NCI-H2227 treated with DMSO at 0.1 percent for 48 hours (cell line): ENCODE measurements at places on chromosomes 3 and 15.

DNA sequence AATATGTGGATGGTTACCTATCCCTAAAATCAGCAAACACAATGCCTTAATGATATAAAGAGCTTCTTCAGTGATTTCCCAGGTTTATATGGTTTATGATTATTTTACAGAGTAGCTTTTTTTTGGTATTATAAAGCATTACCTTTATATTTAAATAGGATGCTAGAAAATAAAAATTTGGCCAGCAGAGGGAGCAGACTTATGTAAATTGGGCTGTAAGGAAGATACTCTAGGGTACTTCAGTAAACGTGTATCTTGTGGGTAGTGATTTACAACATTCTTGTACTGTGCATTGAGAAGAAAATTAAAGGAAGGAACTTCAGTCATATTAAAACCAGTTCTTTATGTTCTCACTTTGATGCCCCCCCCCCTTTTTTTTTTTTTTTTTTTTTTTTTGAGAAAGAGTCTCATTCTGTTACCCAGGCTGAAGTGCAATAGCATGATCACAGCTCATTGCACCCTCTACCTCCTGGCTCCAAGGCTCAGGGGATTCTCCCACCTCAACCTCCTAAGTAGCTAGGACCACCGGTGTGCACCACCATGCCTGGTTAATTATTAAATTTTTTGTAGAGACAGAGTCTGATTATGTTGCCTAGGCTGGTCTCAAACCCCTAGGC is 167.9 kb downstream of the BBX start:
- DNase-seq = peak; percentile 11

DNA sequence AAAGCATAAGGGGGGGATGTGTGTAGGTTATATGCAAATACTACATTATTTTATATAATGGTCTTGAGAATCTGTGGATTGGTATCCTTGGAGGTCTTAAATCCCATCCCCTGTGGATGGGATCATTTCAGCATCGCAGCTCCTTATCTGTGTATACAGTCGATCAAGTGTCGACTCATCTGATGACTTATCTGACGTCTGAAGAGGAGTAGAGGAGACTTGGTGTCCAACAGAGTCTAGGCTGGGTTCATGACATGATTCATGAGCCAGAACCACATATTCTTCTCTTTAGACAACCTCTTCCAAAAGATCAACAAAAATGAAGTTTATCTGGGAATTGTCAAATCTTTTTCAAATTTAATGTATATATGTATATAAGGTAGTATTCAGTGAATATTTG is 220.7 kb downstream of the NR2F2 start:
- no peak for DNase-seq

DNA sequence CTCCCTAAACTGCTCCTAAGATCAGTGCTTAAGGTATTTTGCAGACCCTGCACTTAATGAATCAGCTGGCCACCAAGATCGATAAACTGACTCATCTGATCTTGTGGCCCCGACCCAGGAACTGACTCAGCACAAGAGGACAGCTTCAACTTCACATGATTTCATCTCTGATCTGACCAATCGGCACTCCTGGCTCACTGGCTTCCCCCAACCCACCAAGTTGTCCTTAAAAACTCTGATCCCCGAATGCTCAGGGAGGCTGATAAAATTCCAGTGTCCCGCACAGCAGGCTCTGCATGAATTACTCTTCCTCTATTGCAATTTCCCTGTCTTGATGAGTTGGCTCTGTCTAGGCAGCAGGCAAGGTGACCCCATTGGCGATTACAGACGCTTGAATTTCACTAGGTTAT is 13.5 kb downstream of the HTR3E start:
- DNase-seq = peak; percentile 16

- no peak for DNase-seq
Observed at GRCh38 chr3:139764936-139765335, 87.2 kb upstream of the NMNAT3 start.

GRCh38 chr3:8491271-8492144 is 10.1 kb upstream of the LMCD1 start:
- DNase-seq = no peak

- DNase-seq = no peak
Observed at GRCh38 chr3:47004369-47005211, 25.1 kb downstream of the NBEAL2 start.

- no peak for DNase-seq
Observed at GRCh38 chr3:13670292-13670691, 121.4 kb downstream of the FBLN2 start.

DNA sequence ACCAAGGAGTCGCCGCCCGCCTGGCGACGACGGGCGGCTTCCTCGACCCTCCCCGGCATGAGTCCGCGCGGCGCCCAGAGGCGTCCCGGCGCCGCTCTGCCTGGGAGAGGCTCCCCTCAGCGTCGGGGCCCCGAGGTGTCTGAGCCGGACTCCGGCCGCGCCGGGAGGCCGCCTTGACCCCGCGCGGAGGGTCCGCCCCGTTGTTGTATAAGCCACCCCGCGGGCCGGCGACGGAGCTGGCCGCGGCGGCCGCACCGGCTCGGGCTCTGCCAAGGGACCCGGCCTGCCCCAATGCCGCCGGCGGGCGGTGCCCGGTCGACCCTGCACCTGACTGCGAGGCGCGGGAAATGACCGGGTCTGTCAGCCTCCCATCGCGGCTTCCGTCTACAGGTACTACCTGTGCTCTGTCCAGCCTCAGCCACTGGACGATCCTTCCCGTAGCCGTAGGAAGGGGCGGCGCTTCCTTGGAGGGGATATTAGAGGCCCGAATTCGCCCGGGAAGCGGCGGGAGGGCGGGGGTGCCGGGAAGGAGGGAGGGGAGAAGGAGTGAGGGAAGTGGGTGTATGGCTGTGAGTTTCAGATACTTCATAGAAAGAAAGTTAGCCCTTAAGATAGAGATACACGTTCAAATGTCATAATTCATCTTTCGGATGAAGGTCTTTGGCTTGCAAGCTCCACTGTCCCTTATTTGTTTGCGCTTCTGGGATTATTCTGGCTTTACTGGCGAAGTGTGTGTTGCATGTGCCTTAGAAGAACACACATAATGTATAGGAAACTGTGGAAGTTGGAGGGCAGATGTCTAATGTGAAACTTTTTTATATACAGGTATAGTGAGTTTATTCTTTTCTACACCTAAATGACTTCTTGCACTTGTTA is 620 bp downstream of the ABHD5 start:
- DNase-seq = peak; percentile 24

- no peak for DNase-seq
Observed at GRCh38 chr3:140752499-140752898, 74.6 kb downstream of the TRIM42 start.

DNA sequence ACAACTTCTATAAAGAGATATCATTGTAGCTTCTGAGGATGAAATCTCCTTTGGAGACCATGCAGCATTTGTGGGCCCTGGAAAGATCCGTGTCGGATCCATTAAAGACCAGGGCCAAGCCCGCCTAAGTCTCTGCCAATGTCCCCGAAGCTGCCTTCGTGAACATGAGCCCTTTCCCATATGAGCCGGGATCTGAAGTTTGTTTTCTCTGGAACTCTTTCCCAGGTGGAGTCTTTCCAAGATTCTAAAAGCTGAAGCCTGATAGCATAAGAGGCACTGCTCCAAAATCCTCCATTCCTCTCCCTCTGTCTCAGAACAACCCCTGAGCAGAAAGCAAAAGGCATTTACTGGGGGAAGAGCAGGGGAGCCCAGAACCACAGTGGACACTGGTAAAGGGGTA is 274.6 kb downstream of the NTRK3 start:
- no peak for DNase-seq

DNA sequence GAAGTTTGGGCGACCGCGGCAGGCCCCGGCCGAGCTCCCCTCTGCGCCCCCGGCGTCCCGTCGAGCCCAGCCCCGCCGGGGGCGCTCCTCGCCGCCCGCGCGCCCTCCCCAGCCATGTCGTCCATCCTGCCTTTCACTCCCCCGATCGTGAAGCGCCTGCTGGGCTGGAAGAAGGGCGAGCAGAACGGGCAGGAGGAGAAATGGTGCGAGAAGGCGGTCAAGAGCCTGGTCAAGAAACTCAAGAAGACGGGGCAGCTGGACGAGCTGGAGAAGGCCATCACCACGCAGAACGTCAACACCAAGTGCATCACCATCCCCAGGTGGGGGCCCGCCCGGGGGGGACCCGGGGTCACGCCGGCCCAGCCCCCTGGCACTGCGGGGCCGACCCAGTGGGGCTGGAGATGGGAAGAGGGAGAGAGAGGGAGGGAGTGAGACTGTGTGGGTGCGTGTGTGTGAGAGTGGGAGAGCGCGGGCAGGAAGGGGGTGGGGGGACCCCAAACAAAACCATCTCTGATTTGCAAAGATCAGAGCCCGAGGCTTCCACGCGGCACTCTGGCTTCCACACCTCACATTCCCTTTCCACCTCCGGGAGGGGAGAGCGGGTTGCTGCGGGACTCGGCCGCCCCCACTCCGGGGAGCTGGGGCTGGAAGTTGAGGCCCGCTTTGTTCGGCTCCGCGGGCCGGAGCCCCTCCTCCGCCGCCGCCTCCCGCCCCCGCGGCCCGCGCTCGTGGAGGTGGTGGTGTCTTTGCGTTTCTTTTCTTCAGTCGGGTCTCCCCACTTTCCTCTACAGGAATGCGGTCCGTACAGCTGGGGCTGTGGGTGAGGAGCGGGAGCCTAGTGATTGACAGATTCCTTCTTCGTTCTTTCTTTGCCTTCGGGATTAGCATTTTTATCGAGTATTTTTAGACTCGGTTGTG is 898 bp downstream of the SMAD3 start:
- no peak for DNase-seq

DNA sequence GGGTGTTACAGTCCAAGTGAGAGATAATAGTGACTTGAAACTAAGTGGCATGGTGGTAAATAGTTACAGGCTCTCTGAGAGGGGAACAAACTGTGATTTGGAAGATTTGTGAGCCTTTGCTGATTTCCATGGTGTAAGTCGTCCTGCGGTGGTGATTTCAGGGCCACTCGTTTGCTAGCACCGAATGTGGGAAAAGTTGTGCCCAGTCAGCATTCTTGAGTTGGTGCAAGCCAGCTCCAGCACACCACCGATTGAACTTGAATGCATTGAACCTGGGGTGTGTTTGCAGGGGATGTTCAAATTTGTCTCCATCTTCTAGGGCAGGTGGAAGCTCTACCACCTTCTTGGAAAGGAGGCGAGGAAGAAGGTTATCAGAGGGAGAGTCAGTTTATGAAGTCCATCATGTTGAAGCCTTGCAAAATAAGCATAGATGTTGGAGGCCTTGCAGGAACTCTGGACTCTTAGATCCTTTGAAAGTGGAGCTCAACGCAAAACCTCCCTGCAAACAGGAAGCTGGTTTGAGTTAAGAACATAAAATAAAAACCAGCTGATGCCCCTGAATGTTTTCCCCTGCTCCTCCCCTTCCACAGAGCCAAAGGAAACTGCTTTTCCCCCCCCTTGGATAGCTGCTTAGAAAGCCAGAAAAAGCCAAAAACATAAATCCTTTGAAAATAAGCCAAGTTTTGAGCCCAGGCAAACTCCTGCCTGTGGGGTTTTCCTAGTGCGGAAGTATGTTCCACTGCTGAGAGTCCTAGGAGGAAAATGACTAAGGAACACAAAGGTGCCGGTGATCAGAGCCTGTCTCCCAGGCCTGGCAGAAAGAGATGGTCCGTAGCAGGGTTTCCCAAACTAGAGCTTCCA is 21.9 kb downstream of the MAPKBP1 start:
- DNase-seq = no peak

DNA sequence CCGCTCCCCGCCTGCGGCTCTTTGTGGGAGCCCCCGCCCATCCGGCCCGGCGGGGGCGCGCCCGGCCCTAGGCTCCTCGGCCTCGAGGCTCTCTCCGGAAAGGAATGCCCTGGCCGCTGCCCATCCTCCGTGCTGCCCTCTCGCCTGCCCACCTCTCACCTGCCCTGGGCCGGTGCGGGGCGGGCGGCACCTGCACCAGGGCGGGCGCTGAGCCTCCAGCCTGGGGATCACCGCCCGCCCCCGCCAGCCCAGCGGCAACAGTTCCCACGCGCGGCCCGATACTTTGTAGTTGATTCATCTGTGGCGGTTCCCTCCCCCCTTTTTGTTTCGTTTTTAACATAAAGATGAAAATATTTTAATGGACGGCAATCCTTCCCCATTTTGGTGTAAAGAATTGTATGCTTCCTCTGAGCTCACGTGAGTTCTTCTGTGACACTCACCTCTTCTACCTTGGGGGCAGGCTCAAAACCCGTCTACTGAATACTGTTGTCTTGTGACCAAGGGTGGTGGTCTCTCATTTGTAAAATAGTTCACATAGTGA is 1.9 kb downstream of the KLF13 start:
- DNase-seq = no peak

GRCh38 chr3:178930116-178930515 is 141.5 kb downstream of the ZMAT3 start:
- no peak for DNase-seq

GRCh38 chr15:33074942-33075341 is 119.6 kb downstream of the FMN1 start:
- DNase-seq = no peak

- no peak for DNase-seq
Observed at GRCh38 chr3:13879946-13880810, at the start of gene WNT7A. WNT7A (minus strand) TSS chr3:13880071; CDS start chr3:13879816, 255 bp downstream.

- DNase-seq = no peak
Observed at GRCh38 chr3:179672918-179673317, 20.1 kb downstream of the USP13 start.

GRCh38 chr15:74240002-74240568 is 4.0 kb downstream of the CCDC33 start:
- peak; percentile 47 for DNase-seq

GRCh38 chr15:83295417-83295816 is 11.0 kb upstream of the BNC1 start:
- no peak for DNase-seq

DNA sequence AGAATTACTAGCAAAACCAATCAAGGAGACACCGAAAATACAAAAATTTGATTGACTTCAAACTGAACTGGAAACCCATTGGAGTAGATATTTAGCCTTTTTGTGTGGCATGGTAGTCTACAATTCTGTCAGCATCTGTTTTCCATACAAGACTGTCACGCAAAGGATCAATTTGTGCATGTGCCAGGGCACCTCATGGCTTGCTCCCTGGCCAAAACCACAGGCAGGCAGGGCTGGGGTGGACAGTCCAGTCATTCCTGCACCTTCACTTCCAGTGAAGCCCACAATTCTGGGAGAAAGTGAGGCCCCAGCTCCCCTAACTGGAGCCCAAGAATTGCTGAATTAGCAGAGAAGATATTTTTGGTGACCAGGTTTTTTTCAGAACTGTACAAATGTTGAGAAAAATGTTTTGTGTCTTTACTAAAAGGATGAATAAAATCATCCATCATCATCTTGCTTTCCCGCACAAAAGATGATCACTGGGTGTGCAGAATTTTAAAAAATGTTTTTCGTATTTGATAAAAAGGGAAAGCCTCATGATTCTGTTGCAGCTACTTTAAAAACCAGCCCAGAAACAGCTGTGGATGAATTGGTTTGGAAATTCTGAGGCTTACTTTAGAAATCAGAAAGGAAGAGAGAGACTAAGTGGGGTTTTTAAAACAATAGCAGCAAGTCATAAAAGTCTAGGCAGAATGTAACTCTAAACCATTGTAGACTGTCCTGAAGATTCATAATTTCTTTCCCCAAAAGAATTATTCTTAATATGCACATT is 86.4 kb downstream of the PCCB start:
- DNase-seq = no peak

DNA sequence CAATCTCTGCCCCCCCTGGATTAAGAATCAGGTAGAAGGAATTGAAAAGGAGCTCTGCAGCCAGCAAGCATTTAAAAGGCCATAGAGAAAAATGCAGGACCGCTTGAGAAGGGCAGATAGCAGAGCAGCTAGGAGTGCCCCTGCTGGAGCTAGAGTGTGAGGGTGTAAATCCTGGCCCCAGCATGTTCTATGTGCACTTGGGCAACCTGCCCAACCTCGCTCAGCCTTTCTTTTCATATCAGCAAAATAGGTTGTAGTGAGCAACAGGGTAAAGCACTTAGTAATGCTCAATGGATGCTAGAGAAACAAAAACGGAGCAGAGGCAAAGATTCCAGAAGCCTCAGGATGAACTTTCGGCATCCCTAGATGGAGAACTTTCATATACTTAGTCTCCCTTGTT is 25.0 kb upstream of the THBS1 start:
- DNase-seq = no peak
